Left lung (tissue), 14 donors: ENCODE measurements at places on chromosomes 7 and 10. TPM values are rescaled to one million over a fixed set of nuclear protein-coding genes. Genes with fewer than 3 reads are reported as not detected.

CCDC136 gene
- total RNA-seq, result 3.2 TPM

- H3K4me1 ChIP-seq, result peaks cover 3% of the 10 kb centered on the region
- DNase-seq, result no peak
- H3K27ac ChIP-seq, result no peak overlapping the region
- no peaks in the 10 kb centered on the region for H3K36me3 ChIP-seq
Observed at GRCh38 chr7:66847879-66848790, 72.9 kb upstream of the TMEM248 start.

- H3K36me3 ChIP-seq, result peaks cover 11% of the 10 kb centered on the region
- no peak overlapping the region for H3K4me3 ChIP-seq
- H3K27ac ChIP-seq, result peak overlapping the region; percentile 100
Observed at GRCh38 chr10:104333032-104333727, 5.1 kb downstream of the ITPRIP start.

- H3K4me3 ChIP-seq, result no peak overlapping the region
- DNase-seq, result no peak
- H3K36me3 ChIP-seq, result no peaks in the 10 kb centered on the region
- no peak overlapping the region for H3K27ac ChIP-seq
Observed at GRCh38 chr7:132386201-132386681, 190.0 kb downstream of the PLXNA4 start.

TRIM73 gene
- 2.0 TPM for total RNA-seq

GRCh38 chr10:34464000-34464399, 351.1 kb downstream of the PARD3 start:
- H3K27me3 ChIP-seq, result no peaks in the 10 kb centered on the region
- no peak overlapping the region for H3K4me3 ChIP-seq
- no peaks in the 10 kb centered on the region for H3K36me3 ChIP-seq
- no peak for DNase-seq
- H3K27ac ChIP-seq, result no peak overlapping the region
- H3K4me1 ChIP-seq, result no peaks in the 10 kb centered on the region

DNA sequence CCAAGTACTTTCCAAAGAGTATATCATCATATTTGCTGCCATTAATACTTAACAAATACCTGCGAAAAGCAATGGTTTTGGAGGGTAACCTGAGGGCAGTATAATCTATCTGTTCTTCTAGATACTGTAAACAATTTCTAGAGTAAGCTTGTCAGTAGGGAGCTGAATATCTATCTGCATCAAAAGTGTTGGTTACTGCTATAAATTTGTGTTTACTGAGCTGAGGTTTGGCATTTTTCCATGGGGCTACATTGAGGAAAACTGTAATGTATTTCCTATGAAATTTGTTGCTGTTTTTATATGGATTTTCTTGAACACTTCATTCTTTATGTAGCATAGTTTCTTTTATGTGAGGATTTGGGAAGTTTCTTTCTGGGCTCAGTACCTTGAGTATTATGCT, 913.4 kb downstream of the CNTNAP2 start:
- no peak overlapping the region for H3K4me3 ChIP-seq
- DNase-seq, result no peak
- H3K36me3 ChIP-seq, result no peaks in the 10 kb centered on the region

FGFBP3 gene
- total RNA-seq, result 0.76 TPM

CHRM2 gene
- 0.96 TPM for total RNA-seq

PCLO gene
- 5.9 TPM for total RNA-seq

TMUB1 gene
- total RNA-seq, result 39.6 TPM
